ENCODE measurements at places on chromosomes 4 and X. TPM values are rescaled to one million over a fixed set of nuclear protein-coding genes. Genes with fewer than 3 reads are reported as not detected.
A peak's percentile ranks its signal among the peaks of the same experiment; 100 is the strongest.

The PLK4 gene
- 35.5 TPM for total RNA-seq

DNA sequence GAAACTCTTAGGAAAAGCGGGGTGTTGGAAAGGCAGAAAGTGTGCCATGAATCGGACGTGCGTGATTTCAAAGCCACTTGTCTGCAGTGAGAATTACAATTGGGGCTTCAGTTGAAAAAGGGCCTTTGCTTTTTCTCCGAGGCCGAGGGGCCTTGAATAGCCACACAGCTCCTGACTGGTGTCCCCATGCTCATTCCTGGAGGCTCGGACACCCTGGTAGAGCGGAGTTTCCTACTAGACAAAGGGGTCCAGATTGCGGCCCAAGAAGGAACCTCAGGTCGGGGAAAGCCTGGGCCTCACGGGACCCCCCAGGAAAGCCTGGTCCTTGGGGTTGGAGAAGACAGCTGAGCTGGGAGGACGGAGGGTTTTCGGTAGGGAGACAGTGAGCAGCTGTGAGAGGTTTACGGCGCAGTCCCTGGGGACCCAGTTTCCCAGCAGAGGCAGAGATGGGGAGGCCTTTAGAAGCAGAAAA is 3.0 kb upstream of the SHOX start:
- no peak for DNase-seq

GRCh38 chrX:48475774-48476577 is at the start of gene FTSJ1:
Gene FTSJ1 (plus strand): TSS chrX:48476199. CDS start chrX:48478048, 1,849 bp downstream.
- peak; percentile 79 for DNase-seq

- no peak for DNase-seq
Observed at GRCh38 chr4:123469245-123469644, 72.7 kb downstream of the SPRY1 start.

GRCh38 chrX:154724993-154725756 is 25.7 kb downstream of the GAB3 start:
- no peak for DNase-seq

DNA sequence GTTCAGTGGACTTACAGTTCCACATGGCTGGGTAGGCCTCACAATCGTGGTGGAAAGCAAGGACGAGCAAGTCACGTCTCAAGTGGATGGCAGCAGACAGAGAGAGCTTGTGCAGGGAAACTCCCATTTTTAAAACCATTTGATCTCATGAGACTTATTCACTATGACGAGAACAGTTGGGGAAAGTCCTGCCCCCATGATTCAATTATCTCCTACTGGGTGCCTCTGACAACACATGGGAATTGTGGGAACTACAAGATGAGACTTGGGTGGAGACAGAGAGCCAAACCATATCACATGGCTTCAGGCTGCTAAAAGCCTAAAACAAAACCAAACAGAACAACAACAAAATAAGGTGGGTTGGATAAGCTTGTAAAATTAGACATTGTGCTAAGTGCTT is 194.4 kb upstream of the CPEB2 start:
- no peak for DNase-seq

DNA sequence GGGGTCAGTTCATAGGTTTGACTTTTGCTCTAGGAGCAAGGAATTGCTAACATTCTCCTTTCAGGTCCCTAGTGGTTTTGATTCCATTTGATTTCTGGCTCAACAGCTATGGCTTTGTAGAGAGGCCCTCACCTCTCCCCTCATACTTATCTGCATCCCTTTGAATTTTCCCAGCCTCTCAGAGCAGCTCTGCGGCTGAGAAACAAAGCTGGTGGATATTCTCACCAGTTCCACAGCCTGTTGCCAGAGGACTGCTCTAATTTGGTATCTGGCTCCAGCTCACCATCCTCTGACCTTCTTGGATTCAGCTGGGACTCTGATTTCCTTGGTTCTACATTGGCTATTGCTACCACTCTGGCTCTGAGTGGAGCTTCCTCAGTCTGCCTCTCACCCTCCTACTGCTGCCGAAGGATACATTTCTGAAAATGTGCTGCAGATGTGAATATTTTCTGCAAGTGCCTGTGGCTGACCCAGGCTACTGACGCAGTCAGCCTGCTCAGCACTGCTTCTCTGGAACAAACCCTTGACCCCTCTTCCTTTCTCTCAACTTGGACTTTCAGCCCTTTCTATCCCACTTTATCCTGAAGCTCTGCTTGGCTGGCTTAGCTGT is 110.9 kb upstream of the ENPEP start:
- DNase-seq, result no peak

All from activated naive CD8-positive, alpha-beta T cell treated with anti-CD3 and anti-CD28 coated beads, Interleukin-2, amount 10 ng/mL, durations not matched to agents 7 days and 5 days (primary cell).